ENCODE measurements at places on chromosomes 2 and 18. TPM values are rescaled to one million over a fixed set of nuclear protein-coding genes. Genes with fewer than 3 reads are reported as not detected.

DNA sequence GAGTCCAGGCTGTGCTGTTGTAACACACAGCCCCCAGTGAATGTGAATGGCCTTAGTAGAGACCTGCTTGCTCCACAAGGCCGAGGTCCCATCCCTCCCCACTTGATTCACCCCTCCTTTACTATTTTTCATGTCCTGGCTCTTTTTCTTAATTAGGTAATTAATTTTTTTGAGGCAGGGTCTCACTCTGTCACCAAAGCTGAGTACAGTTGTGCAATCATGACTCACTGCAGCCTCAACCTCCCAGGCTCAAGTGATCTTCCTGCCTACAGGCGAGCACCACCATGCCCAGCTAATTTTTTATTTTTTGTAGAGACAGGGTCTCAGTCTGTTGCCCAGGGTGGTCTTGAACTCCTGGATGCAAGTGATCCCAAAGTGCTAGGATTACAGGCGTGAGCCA is 19.3 kb downstream of the FBLN7 start:
- no peak for DNase-seq

GRCh38 chr2:205141381-205141780 is 540.9 kb upstream of the NRP2 start:
- DNase-seq: no peak

GRCh38 chr2:11719230-11719977 is 27.0 kb upstream of the LPIN1 start:
- DNase-seq: no peak

GRCh38 chr2:195795879-195796278 is 138.9 kb downstream of the SLC39A10 start:
- DNase-seq: no peak

DNA sequence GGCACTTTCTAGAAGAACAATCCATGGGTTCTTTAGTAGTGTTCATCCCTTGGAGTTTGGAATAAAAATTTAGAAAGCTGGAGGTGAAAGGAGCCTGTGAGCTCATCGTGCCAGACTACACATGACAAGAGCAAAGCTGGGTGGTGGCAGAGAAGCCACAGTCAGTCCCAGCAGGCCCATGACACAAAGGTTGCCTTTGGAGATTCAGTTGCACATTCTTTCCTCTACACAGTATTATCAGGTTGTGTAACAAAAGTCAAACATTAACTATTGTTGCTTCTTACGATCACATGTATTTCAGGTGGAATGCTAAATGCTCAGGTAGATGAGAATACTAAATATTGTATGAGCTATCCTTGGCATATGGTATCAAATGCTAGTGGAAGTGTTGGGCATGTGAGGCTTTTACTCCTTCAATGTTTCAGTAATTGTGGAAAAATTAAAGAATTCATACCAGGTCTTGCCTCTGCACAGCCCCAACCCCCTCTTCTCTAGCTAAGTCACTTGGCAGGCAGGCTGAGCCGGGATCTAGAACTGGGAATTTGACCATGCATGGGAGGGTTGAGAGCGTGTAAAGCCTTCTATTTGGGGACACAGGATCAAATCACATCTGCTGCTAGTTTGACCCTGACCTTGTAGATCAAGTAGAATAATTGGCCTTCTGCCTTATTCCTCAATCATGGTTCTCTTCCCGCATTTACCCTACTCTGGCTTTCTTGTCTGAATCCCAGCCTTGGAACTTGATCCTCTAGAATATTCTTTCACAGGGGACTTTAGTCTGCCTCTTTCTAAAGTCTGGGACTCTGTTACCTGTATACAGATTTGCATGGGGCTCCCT is 230.9 kb downstream of the GCA start:
- DNase-seq: no peak

DNA sequence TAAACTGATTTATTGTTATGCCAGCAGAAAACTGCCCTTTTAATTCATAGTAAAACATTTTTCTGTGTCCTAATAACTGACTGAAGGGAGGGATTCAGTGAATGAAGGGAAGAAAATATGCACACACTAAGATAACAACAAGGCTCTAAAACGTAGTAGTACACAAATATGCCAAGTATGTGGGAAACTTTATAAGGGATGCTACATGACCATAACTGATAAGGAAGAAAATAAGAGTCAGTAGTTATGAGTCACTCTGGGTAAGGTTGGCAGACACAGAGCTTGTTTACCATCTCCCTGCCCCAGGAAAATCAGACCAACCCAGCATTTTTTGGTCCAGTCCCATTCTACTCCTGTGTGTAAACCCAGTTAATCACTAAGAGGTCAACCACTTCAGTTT is 124.2 kb downstream of the RPRM start:
- no peak for DNase-seq

DNA sequence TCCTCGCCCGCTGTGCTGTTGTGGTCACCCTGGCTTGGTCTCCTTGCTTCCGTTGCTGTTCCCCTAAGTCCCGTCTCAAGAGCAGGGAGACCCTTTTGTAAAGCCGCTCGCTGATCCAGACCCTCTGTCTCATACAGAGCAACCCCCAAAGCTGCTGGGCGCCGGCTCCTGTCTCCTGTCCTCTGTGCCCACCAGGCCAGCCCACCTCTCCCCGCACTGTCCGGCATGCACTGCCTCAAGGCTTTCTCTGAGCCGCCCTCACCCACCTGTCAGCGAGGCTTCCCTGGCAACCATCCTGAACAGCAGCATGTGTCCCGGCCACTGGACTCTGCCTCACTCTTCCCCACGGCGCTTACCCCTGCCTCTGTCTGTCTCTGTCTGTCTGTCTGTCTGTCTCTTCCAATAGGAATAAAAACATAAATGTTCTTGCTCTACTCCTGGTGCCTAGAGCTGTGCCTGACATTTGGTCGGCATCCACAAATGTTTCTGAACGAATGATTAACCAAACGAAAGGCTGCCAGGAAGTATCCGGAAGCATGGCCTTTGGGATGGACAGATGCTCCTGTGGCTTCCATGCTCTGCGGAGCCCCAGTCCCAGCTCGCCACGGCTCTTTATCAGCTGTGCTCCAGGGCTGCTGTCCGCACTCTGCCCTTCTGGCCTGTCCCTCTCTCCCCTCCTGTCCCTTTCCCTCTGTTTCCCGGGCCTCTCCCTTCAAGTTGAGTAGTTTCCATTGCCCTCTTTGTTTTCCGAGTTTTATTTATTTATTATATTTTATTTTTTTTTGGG is 7.8 kb downstream of the COLEC11 start:
- peak; percentile 88 for DNase-seq

The BMP10 gene
- not detected for total RNA-seq

DNA sequence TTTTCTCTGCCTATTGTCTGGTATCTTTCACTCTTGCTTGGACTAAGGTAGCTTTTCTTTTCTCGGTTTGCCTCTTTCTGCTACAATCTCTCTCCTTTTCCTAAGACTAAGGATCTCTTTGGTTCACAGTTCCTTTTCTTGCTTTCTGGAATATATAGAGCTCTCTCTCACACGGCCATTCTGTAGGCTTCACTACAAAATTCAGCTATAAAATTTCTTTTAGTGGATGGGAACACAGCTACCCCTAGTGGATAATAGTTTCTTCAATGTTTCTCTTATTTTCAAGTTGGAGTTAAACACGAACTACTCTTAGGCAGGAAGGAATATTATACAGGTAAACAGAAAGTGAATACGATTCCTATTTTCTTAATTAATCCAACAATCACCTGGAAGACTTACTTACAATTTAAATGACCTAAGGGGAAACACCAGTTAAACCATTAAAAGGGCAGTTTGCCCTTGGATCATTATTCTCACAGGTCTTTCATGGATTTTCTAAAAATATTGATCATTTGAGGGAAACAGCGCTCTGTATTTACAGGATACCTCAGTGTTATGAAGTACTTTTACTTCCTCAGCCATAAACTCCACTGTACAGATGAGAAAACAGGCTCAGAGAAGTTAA is 140.5 kb downstream of the LRP2 start:
- no peak for DNase-seq

DNA sequence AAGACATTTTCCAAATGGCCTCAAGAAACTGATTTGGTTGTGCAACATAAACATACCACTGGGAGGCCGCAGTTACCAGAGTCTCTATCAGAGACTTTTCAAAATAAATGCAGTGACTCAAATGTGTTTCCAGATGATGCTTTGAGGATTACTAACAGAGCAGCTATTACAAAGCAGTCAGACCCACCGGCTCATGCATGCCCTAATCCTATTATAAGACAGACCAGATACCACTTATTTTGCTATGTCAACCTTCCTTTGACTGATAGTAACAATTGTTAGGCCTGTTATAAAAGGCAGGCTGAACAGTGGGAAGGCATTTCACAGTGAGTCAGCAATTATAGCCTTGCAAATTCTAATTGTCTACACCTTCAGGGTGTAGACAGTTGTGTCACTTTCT is 217.7 kb downstream of the LRRTM1 start:
- no peak for DNase-seq

The PROKR1 gene
- not detected for total RNA-seq

- DNase-seq: no peak
Observed at GRCh38 chr2:74917702-74918619, 40.5 kb upstream of the POLE4 start.

All from chondrocyte (in vitro differentiated cells).